Activated gamma-delta T cell treated with Interleukin-2 at 50 U/mL for 16 hours (primary cell): ENCODE measurements at places on chromosomes 1 and 21.
A peak's percentile ranks its signal among the peaks of the same experiment; 100 is the strongest.

GRCh38 chr1:233105225-233105624 is 154.8 kb downstream of the NTPCR start:
- DNase-seq = no peak

- no peak for DNase-seq
Observed at GRCh38 chr1:69409731-69410456, 157.8 kb upstream of the LRRC7 start.

DNA sequence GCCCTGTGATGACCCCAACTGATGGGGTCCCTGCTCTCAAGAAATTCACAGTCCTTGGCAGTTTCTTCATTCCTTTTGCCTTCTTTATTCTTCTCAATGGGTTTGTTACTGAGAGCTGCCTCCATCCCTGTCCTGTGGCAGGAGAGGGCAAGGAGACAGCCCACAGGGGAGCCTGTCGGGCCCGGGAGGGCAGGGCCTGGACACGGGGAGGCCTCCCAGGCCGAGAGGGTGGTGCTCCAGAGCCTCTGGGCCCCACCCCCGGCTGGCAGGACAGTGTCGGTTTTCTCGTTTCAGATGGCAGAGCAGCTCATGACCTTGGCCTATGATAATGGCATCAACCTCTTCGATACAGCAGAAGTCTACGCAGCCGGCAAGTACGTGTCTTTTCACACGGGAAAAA is 36.2 kb downstream of the KCNAB2 start:
- no peak for DNase-seq

- DNase-seq = no peak
Observed at GRCh38 chr1:200602632-200603031, 17.9 kb downstream of the KIF14 start.

DNA sequence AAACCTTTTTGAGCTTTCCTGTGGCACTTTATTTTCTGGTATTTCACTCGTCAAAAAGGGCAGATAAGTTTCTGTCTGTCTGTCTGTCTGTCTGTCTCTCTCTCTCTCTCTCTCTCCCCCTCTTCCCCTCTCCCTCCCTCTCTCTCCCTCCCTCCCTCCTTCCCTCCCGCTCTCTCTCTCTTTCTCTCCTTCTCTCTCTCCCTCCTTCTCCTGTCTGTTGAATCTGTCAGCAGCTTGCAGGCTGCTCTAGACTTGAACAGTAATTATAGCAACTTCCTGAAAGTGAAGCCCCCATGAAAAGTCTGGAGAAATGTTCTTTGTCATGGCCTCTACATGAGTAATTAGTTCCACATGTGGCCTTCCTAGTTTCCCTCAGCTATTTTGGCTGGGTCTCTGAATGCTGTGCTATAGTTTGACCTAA is 275.2 kb upstream of the C1orf105 start:
- no peak for DNase-seq

DNA sequence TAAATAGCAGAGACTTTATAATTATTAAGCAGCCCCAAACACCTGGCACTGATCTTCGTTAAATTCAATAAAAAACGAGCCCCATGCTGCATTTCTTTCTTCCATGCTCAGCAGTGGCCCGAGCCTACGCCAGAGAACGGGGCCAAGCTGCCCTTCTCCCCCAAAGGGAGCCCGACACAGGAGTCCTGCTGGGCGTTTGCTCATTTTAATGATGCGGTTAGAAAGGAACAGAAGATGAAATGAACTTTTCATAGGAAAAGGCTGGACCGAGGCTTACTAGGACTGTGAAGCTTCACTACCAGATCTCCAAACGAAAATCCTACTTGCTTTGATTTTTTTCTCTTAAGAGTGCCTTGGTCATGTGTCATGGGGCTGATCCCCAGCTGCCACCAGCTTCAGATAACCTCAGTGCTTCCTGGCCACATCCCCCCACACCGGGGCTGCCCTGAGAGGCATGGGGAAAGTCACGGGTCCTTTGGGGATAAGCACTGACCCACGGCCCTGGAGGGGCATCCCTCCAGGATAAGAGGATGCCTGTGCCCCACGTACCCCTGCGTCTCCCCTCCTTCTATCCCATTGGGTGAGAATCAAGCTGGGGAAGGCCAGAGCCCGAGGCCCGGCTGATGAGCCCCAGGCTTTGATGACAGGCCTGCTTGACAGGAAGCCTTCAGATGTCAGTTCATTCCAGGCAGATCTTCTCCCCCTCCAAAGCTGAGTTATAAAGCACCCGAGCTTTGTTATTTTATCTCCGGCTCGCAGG is 34.2 kb downstream of the PGBD5 start:
- no peak for DNase-seq

GRCh38 chr1:160993544-160994193 is 27.3 kb downstream of the F11R start:
- no peak for DNase-seq

GRCh38 chr1:233796146-233796783 is 108.2 kb upstream of the SLC35F3 start:
- DNase-seq = no peak

GRCh38 chr1:240314845-240315801 is 223.4 kb downstream of the FMN2 start:
- no peak for DNase-seq

DNA sequence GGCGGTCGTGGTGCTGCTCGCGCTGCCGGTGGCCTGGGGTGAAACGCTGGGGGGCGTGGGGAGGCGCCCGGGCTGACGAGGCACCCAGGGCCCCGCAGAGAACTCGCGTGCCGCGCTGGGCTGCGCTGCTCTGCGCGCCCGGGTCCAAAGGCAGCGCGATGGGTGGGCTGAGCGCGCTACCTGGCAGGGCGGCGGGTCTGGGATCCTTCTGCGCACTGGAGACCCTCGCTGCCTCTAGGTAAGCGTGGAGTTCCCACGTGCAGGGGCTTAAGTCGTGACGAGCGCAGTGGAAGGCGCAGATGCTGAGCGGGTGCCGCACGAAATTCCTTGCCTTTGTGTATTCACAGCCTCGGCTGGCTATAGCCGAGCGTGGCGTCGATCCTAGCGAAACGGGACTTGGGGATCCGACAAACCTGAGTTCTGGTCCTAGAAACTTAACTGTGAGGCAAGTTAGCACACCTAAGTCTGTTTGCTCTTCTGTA is 24.6 kb downstream of the CR1L start:
- DNase-seq = no peak

DNA sequence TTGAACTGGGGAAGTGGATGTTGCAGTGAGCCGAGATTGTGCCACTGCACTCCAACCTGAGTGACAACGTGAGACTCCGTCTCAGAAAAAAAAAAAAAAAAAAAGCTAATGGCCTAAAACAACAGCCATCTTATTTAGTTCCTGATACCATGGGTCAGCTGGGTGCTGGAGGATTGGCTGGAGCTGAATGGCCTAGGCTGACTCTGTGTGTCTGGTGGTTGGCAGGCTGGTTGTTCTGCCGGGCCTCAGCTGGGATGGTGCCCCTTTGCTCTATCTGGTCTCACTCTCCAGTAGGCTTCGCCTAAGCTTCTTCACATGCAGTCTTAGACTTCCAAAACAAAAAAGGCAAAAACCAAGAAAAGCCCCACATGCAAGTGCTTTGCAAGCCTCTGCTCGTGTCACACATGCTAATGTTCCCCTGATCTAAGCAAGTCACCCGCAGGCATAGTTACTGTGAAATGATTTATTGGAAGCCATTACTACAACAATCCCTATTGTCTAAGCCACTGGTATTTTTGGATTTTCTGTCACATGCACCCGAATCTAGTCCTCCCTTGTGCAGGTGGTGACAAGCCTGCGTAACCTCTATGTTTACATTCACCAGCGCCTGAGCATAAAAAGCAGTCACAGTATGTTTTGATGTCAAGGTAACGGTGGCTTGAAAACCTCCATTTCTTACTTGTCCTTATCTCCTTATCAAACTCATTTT is 39.6 kb upstream of the KANK4 start:
- DNase-seq = no peak

GRCh38 chr1:194295685-194296084 is 1109.3 kb upstream of the B3GALT2 start:
- DNase-seq = peak; percentile 19

- no peak for DNase-seq
Observed at GRCh38 chr1:154745750-154746425, 124.2 kb downstream of the KCNN3 start.

GRCh38 chr1:174189428-174190062 is 30.2 kb downstream of the RABGAP1L start:
- DNase-seq = no peak

DNA sequence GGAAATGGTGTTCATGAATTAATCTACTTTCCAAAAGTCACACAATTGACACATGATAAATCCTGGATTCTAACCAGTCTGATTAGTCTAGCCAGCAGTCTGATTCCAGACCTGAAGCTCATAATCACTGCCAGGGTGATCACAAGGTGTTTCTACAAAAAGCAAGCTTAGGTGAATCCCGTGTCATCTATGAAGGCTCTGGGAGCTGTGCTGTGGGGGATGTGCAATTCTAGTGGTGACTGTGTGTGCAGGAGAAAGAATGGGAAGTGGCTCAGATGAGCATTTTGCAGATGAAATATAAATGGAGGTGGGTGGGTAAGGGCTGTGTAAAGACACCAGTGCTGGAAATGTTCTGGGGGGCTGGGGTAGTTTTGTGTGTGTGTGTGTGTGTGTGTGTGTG is 1.8 kb upstream of the NPPB start:
- no peak for DNase-seq
